ENCODE measurements at places on chromosomes 1 and 21.

- DNase-seq: no peak
These were observed 63.0 kb upstream of the BACH1 start for GRCh38 chr21:29235714-29236197.

DNA sequence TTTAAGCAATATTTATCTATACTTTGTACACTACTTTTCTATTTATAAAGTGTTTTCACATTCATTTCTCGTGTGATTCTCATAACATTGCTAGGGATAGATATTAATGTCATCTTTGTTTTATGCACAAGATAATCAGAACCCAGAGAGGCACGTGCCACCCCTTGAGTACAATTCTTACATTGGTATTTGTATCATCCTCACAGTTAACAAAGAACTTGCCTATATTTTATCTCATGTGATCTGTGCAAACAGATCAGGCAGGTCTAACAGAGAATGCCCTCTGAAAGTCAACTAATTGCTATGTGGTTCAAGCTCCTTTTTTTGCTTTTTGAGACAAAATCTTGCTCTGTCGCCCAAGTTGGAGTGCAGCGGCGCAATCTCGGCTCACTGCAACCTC is 604.5 kb downstream of the LMO4 start:
- DNase-seq: no peak

GRCh38 chr1:32701421-32701911 is 1.1 kb downstream of the SYNC start:
- no peak for DNase-seq

- no peak for DNase-seq
These were observed 207.3 kb downstream of the LHX8 start for GRCh38 chr1:75341537-75341936.

DNA sequence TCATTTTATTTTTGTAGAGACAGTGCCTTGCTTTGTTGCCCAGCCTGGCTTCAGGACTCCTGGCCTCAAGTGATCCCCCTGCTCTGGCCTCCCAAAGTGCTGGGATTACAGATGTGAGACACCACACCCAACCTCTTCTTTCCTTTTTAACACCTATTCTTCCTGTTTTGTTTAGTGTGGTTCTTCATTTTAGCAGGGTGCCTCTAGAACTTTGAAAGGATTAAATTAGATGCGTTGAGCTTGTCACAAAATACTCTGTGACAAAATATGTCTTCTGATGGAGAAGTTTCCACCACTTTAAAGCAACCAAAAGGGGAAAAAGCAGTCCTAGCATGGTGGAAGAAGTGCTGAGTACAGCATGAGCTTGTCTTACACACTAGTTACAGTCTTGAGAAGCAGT is 42.0 kb downstream of the CDC14A start:
- DNase-seq: no peak

GRCh38 chr21:29386803-29387202 is 88.1 kb downstream of the BACH1 start:
- no peak for DNase-seq

GRCh38 chr1:61253912-61254633 is 171.7 kb downstream of the NFIA start:
- no peak for DNase-seq

DNA sequence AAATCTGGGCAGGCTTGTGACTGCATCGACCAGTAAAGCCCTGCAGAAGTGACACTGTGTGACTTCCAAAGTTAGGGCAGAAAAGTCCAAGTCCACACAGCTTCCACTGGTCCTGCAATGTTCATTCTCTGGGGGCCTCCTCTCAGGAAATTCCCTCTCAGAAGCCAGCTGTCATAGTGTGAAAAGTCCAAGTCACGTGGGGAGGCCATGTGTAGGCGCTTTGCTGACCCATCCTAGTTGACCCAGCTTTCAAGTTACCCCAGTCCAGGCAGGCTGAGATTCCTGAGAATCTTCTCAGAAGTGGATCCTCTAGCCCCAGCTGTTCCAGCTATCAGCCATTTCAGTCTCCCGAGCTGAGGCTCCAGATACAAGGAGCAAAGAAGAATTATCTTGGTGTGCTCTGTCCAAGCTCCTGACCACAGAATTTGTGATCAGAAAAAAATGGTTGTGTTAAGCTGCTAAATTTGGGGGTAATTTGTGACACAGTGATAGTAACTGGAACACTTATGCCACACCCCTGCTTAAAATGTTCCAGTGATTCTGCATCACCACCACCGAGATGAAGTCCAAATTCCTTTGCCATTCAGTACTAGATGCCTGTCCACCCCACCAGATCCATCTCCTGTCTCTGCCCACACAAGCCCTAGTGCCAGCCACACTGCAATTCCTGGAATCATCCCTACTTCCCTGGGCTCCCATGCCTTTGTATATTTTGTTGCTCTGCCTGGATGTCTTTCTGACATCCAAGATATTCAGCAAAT is 2.5 kb upstream of the STUM start:
- DNase-seq: no peak

GRCh38 chr1:229225331-229225782 is 45.6 kb upstream of the RAB4A start:
- DNase-seq: no peak

- DNase-seq: no peak
These were observed 121.2 kb upstream of the KCNJ6 start for GRCh38 chr21:38037416-38037815.

DNA sequence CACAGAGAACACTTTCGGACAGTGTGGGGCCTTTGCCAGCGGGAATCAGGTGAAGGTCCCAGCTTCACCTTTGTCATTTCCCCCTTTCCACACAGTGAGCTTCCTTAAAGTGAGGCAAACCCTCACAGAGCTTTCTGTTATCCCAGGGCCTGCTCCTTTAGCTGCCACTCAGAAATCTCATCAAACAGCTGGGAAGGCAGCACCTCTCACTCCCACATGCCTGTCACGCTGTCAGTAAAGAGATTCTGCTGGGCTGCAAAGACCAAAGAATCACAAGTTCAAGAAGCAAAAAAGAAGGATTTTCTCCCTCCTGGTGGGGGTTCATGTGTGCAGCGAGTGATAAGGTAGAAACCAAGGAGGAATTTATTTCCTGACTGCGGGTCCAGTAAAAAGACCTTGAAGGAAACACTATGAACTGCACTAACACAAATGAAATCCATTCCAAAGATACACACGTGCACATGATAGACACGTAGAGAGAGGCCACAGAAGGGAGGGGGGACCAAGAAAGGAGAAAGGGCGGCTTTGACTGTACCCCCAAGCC is 44.0 kb downstream of the HTR6 start:
- DNase-seq: no peak

DNA sequence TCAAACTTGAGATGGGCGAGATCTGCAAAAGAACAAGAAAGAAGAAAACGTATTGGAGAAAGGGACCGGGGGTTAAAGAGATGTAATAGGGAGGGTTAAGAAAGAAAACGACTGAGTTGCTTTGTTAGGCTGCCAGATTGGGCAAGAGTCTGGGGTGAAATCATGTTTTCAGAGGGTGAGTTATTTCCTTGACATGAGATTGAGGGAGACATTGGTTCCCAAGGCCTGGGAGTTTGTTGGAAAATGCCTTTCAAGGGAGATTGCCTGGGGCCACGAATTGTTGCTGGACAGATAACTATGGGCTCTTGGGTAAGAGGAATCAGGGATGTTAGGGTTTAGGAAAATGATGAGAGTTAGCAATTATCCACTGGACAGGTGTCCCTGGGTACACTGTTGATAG is 776 bp upstream of the CADM3 start:
- peak; percentile 12 for DNase-seq

DNA sequence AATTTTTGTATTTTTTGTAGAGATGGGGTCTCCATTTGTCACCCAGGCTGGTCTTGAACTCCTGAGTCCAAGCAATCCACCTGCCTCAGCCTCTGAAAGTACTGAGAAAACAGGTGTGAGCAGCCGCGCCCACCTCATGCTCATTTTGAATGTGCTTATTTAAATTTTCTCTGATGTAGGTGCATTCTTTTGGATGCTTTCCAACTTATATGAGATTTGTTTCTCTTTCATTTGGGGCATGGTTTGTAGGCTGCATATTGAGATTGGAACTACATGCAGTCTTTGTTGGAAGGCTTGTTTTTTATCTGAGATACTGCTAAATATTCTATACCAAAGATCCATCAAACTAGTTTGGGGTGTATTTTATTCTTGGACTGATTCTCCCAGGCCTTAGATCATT is 81.0 kb upstream of the IVNS1ABP start:
- DNase-seq: no peak

Data from ELF-1 (cell line).